ENCODE measurements at places on chromosomes 6 and 20. TPM values are rescaled to one million over a fixed set of nuclear protein-coding genes. Genes with fewer than 3 reads are reported as not detected.
A peak's percentile ranks its signal among the peaks of the same experiment; 100 is the strongest.

PAX1 gene
- not detected for total RNA-seq

DNA sequence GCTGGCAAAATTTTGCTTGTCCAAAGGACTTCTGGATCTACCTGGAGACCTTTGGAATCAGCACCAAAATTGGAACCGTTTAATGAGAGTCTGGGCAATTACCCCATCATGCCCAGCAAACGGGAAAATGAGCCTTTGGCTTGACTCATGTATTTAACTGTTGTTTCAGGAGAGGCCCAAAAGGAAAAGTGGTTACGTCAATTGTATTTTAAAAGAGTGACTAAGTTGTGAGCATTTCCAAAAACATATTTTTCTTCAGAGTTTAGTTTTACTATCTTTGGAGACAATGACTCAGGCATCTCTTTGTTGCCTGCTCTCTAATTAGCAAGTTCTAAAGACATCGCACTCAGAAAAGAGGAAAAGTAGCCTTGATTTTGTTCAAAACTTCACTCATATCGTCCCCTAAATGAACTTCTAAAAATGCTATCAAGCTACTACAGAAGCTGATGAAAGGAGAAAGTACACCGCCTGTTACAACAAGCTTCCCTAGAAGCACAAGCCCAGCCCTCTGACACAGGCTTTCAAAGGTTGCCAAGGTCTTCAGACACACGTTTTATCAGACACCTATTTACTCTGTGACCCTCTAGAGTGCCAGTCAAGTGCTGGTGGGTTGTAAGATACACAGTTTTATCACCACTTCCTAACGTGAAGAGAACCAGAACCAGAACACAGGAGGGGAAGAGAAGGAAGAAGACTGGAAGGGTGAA is 146.2 kb downstream of the TBX18 start:
- peaks cover 7% of the 10 kb centered on the region for H3K4me1 ChIP-seq
- H3K27me3 ChIP-seq = no peaks in the 10 kb centered on the region
- H3K36me3 ChIP-seq = peaks cover 7% of the 10 kb centered on the region
- no peak for DNase-seq
- no peak overlapping the region for H3K27ac ChIP-seq

GRCh38 chr6:14542670-14543366 is 425.2 kb downstream of the CD83 start:
- no peak overlapping the region for H3K4me3 ChIP-seq
- H3K4me1 ChIP-seq = peaks cover 42% of the 10 kb centered on the region
- no peaks in the 10 kb centered on the region for H3K36me3 ChIP-seq
- peaks cover 9% of the 10 kb centered on the region for H3K27me3 ChIP-seq

NOL4L gene
- total RNA-seq = 106 TPM

DNA sequence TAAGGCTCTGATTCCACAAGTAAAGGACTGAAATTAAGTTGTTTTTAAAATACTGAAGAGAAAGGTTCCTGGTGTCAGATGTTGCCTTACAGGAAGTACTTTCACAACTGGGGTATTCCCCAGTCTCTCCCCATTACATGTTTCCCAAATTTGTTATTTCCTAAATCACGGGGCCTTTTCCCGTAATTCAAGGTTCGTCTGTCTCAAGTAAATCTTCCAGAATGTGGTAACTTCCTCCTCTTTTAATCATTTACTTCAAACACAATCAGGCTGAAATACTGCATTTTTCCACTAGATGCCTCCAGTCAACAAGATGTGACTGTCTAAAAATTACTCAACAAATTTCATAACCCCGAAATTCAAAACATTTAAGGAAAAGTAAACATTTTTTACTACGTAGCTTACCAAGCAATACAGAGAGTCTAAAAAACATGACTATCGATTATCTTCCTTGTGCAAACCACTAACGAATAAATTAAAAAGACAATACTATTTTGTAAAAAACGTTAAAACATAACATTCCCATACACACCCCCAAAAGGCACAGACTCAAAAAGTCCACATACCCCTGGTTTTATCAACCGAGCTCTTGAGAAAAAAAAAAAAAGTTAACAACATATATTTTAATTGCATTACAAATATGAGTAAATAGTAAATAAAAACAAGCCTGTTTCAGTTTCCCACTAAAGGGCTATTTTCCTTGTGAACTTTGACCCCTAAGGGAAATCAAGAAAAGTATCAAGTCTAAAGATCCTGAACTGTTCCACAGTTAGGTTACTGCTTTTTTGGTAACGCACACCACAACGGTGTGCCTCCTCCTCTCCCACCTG is 1.7 kb downstream of the SOD2 start:
- H3K27me3 ChIP-seq = peaks cover 9% of the 10 kb centered on the region
- peak overlapping the region; percentile 64 for H3K4me3 ChIP-seq
- peaks cover 12% of the 10 kb centered on the region for H3K4me1 ChIP-seq
- DNase-seq = no peak
- H3K27ac ChIP-seq = no peak overlapping the region

DNA sequence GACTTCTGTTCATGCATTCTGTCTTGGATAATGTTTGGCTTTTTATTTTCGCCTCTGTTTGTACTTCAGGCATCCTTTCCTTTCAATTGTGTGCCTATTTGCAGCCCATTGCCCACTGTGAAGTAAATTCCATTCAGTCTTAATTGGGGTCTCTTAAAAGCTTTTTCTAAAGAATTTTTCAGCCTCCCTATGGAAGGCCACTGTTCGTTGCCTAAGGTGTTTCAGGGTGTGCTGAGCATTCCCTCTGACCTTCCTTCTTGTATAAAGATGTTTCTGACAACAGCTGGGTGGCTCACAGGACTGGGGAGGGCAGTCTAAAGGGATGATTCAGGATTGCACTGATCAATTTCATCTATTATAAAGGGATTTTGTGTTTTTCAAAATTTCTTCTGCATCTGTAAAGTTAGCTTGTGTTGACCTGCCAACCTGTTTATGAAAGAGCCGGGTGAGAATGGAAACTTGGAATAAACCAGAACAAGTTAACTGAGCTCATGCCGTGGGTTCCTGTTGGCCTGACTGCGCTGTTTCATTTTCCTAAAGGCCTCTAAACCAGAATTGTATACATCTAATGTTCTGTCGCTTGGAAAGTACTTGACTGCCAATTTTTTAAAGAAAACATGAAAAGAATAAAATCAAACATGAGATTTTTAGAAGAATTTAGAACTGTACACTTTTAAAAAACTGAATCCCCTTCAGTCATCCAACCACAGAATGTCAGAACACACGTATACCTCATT is 14.3 kb downstream of the PHACTR2 start:
- no peaks in the 10 kb centered on the region for H3K27me3 ChIP-seq
- H3K27ac ChIP-seq = no peak overlapping the region
- no peak overlapping the region for H3K4me3 ChIP-seq
- H3K36me3 ChIP-seq = no peaks in the 10 kb centered on the region
- peaks cover 3% of the 10 kb centered on the region for H3K4me1 ChIP-seq

- no peaks in the 10 kb centered on the region for H3K27me3 ChIP-seq
- H3K4me1 ChIP-seq = no peaks in the 10 kb centered on the region
- H3K4me3 ChIP-seq = no peak overlapping the region
- no peak for DNase-seq
These were observed 66.1 kb downstream of the SMLR1 start for GRCh38 chr6:130893277-130893676.

SPATA25 gene
- 1.2 TPM for total RNA-seq

DNA sequence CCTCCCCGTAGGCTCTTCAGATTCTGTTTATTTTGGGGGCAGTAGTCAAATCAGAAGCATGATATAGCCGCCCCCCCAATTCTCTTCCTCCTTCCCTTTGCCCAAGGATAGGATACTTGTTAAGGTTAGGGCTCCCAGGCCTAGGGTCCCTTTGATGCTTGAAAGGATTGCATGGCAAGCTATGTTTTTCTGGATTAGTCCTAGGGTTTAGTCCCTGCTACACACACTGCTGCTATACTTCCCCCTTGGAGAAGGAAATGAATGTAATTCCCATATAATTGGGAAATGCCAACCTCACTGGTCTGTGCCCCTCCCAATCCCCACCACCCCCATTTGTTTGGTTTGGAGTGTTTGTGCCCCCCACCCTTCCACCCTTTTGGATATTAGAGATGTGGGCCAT is 62.8 kb downstream of the ZFAND3 start:
- H3K27ac ChIP-seq = no peak overlapping the region
- DNase-seq = no peak
- no peaks in the 10 kb centered on the region for H3K27me3 ChIP-seq
- H3K4me1 ChIP-seq = peaks cover 11% of the 10 kb centered on the region
- H3K36me3 ChIP-seq = no peaks in the 10 kb centered on the region

PNPLA1 gene
- not detected for total RNA-seq

GPR6 gene
- total RNA-seq = not detected

DNA sequence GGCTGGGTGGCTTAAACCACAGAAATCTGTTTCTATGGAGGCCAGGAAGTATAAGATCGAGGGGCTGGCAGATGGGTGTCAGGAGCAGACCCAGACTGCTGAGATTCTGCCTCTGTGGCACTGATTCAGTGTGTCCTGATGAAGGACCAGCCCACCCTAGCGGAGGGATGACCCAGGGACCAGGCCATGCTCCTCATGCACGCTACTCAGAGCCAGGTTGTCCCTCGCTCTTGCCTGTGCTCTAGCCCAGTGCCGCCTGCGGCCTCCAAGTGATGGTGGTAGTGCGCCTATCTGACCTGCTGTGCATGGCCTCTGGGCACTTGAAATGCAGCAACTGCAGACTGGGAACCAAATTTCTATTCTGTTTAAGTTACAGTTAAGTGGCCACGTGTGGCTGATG is 13.1 kb upstream of the APMAP start:
- peaks cover 10% of the 10 kb centered on the region for H3K27me3 ChIP-seq
- no peaks in the 10 kb centered on the region for H3K4me1 ChIP-seq
- no peak overlapping the region for H3K4me3 ChIP-seq
- H3K36me3 ChIP-seq = no peaks in the 10 kb centered on the region
- no peak overlapping the region for H3K27ac ChIP-seq

DNA sequence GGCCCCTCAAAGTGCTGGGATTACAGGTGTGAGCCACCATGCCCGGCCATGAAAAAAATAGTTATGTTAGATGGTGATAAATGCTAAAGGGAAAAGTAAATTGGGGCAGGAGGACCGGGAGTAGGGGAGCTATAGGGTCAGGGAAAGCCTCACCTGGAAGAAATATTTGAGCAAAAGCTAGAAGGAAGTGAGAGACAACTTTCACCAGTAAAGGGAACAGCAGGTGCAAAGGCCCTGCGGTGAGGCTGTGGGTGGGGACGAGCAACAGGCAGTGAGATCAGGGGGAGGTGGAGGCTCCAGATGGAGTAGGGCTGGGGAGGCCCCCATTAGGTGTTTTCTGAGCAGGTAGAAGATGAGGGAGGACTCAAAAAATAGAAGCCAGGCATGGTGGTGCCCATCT is 16.0 kb downstream of the BCAS4 start:
- H3K4me1 ChIP-seq = peaks cover 6% of the 10 kb centered on the region
- H3K27ac ChIP-seq = no peak overlapping the region
- H3K4me3 ChIP-seq = no peak overlapping the region
- H3K36me3 ChIP-seq = peaks cover 4% of the 10 kb centered on the region
- H3K27me3 ChIP-seq = no peaks in the 10 kb centered on the region

DNA sequence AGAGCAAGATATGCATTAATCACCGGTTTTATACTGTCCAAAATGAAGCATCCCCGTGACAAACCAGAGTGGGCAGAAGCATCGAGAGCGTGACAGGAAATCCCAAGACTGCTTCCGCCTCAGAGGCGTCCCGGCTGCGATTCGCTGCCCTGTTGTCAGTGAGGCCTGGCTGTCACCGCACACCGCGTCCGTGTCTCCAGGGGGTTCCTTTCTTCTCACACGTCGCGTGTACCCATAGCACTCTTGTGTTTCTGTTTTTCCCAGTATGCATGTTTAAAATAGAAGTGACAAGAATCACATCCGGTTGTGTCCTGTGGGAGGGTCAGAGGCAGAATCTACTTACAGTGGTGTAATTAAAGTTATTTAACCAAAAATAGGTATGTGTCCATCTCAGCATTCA is 8.3 kb upstream of the ADRM1 start:
- H3K4me3 ChIP-seq = no peak overlapping the region
- peaks cover 1% of the 10 kb centered on the region for H3K4me1 ChIP-seq
- H3K36me3 ChIP-seq = no peaks in the 10 kb centered on the region
- H3K27ac ChIP-seq = no peak overlapping the region
- H3K27me3 ChIP-seq = no peaks in the 10 kb centered on the region

TUBB1 gene
- not detected for total RNA-seq

DNA sequence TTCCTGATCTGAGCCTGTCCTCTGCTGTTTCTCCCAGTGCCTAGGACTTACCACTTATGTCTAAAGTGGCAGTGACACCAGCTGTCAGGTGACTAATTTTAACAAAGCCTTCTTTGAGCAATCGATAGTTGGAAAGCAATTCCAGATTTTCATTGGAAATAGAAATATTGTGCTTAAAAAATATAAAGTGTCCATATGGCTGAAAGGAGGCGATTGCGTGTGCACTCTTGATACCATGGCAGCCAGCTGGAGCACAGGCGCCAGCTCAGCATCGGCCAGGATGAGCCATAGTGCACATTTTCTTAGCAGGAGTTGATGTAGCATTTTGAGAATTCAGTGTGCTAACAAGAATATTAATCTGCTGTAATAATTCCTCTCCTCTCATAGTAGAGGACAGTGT is 70.0 kb downstream of the LRRC1 start:
- DNase-seq = no peak
- H3K27me3 ChIP-seq = no peaks in the 10 kb centered on the region
- peaks cover 10% of the 10 kb centered on the region for H3K4me1 ChIP-seq
- no peak overlapping the region for H3K4me3 ChIP-seq

SNAP25 gene
- 61.0 TPM for total RNA-seq

DNA sequence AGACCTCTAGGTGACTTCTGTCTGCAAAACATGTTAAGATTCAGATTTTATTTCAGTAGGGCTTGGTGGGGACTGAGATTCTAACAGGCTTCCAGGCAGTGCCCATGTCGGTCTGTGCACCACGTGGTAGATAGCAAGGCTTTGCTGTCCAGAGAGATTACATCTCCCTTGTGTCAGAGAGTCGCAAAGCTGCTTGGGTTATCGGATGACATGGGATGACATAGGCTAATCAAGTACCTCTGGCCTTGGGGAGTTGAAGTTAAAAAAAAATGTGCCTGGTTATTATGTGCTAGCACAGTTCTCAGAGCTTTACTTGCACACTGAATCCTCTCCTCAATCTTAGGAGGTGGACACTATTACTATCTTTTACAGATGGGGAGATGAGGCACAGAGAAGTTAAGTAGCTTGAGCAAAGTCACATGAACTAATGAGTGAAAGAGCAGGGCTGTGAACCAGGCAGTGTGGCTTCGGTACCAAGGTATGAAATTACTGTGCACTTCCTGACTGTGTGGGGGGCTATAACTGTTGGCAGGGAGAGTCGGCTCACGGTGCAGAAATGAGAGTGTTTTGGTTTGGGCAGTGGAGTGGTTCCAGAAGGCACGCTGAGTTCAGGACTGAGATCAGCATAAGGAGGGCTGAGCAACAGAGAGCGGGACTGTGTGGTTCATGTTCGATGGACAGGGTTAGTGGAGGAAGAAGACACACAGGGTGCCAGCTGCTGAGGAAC is 41.1 kb downstream of the FARS2 start:
- H3K27me3 ChIP-seq = peaks cover 2% of the 10 kb centered on the region
- no peak overlapping the region for H3K27ac ChIP-seq
- H3K36me3 ChIP-seq = no peaks in the 10 kb centered on the region
- peaks cover 51% of the 10 kb centered on the region for H3K4me1 ChIP-seq

GRCh38 chr6:45084257-45084656 is 243.9 kb upstream of the RUNX2 start:
- H3K27me3 ChIP-seq = no peaks in the 10 kb centered on the region
- H3K4me3 ChIP-seq = no peak overlapping the region
- DNase-seq = no peak
- no peaks in the 10 kb centered on the region for H3K4me1 ChIP-seq
- no peak overlapping the region for H3K27ac ChIP-seq
